ENCODE measurements at places on chromosomes 3 and 15.

GRCh38 chr3:67106874-67107273 is 108.8 kb downstream of the KBTBD8 start:
- no peak for DNase-seq

GRCh38 chr3:124516333-124516732 is 213.9 kb upstream of the UMPS start:
- no peak for DNase-seq

DNA sequence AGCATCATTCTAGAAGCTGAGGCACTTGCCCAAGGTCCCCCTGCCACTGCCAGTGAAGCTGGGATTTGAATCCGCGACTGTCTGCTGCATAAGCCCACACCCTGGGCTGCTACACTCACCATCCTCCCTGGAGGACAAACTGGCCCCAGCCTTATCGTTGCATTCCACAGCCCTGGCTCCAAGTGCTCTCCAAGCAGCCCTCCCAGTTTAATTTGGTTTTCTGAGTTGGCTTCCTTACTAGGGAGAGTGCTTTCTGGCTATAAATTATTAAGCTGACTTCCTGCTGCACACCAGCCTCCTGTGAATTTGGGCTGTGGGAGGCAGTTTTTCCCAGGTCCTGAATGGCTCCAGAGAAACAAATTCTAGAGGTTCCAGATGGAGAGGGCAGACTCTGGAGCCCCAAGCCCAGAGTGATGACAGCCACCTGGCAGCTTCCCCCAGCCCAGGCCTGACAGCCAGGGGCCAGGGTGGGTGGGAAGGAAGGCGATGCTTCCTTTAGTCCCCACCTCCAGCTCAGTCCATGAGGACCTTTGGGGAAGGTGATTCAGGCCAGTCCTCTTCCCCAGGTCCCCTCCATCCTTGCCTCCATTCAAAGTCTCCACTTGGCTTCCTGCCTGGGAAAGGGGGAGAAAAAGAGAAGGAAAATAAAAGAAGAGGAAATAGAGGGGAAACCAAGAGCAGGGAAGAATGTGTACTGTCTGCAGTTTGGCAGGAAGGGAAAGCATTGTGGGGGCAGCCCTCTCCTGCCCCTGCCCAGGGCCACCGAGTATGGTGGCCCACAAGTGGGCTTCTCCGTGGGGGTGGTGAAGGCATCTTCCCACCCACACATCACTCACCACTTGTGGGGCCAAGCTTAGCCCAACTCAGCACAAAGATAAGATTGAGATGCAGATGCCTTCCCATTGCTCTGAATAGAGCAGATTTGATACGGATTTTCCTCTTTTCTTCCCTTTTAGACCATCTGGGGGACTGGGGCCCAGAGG is 69.6 kb downstream of the SEMA5B start:
- DNase-seq: no peak

GRCh38 chr15:70259640-70260508 is 162.2 kb upstream of the TLE3 start:
- no peak for DNase-seq

GRCh38 chr3:12178091-12178820 is 19.5 kb upstream of the TIMP4 start:
- no peak for DNase-seq

DNA sequence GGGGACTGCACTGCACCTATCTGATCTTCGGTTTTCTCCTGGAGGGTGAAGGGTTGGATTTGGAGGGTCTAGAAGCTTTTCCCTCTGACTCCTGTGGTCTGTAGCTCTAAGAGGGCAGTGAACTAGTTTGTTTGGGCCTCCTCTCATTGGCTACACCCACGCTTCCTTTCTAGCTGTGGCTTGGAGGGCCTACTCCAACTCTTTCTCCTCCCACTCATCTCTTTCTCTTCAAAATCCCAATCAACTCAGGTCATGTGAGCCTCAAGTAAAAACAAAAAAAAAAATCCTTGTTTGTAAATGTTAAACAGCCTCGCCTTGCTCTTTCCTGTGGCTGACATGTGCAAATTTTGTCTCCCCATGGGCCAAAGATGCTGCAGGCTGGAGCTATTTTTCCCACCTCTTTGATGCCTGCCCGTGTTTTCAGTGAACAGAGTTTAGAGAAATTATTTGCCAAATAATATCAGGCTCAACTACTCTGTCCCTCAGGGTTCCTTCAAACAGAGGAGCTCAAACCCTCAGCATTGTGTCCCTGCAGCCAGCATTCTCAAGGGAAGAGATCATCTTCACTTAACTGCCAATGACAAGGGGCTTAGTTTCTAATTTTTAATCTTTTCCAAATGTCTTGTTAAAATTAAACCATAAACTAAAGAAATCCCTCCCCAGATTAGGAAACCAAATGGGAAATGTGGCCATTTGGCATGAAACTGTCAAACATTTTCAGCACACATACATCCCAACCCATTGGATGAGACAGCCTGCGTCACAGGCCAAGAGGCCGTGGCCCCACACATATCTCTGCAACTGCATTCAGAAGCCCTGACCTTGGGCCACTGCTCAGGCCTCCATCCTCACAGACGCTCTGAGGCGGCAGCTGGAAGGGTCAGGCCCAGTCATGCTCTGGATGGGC is 114.8 kb upstream of the THBS1 start:
- DNase-seq: no peak

DNA sequence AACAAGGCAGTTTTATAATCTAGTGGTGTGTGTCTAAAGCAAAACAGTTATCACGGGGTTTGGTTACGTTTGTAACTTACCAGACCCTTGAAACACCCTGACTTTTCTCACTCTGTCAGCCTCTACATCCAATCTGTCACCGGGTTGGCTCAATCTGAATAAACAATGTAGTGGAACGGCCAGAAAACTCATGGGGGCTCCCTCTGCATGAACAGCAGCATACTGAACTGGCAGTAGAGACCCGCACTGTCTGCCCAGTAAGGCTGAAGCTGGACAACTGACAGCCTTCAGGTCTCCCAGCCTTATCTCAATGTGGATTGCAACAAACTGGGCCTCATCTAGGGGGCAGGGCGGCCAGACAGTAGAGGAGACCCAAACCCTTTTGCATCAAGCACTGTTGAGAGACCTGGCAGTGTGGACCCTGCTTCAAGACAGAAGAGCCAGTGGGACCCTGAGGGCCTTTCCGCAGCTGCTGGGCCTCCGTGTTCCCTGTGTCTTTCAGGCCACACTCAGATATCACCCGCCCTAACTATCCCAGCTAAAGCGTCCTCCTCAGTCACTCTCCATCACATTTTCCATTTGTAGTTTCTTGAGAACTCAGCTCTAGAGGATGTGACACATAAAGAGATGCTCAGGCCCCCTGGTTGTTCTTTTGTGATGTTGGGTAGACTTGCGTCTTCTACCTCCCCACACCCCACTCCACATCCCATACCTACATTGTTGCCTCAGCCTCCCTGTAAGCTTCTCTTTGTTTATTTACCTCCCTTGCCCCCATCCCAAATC is 181.2 kb upstream of the NR2E3 start:
- no peak for DNase-seq

GRCh38 chr3:123236902-123237301 is 35.2 kb downstream of the SEC22A start:
- DNase-seq: no peak

DNA sequence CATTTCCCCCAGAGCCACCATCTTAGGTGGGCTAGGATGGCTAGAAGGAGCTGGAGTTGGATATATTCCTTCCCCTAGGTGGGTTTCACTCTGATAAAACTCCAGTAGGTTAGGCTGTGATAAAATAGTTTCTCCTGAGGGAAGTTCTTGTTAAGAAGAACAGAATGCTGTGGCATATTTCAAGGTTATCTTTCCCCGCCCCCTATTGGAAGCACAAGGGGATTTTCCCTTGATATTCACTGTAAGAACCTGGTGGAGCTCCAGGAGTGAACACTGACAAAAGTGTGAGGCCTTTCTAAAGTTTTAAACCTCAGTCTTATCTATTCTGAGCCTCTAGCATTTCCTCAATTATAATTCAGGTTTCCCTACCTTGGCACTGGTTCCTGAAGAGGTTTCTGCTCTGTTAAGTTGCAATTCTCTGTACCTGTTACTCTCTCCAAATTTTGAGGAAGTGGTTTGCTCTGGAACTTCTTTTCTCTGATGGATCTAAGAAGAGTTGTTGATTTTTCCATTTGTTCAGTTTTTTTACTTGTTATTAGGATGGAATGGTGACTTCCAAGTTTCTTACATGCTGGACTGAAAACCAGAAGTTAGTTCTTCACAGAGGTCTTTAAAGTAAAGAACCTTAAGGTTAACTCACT is 113.5 kb downstream of the GMPS start:
- no peak for DNase-seq

- no peak for DNase-seq
Measured at GRCh38 chr15:95025924-95026728, 794.8 kb downstream of the MCTP2 start.

DNA sequence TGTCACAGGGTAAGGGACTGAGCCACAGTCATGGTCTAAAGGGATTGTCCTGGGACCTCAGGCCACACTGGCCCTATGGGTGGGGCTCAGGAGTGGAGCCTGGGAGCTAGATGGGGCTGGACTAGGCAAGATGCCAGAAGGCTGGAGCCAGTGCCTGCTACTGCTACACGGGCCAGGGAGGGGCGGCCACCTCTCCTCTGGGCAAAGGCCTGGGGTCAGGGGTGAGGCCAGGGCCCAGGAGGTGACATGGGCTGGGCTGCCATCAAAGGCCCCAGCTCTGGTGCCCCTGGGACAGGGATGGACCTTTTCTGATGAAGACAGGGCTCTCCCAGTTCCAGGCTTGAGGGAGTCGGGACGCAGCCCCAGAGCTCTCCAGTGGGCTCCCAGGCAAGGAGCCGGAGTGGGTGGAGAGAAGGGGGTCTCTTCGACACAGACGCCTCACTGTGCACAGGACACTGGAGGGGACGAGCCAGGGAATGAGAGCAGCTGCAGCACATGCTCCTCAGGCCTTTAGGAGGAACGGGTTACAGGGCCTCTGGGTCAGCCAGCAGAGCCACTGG is 62.1 kb upstream of the IQSEC1 start:
- DNase-seq: no peak

- no peak for DNase-seq
Measured at GRCh38 chr3:59895972-59896371, 846.1 kb upstream of the CFAP20DC start.

DNA sequence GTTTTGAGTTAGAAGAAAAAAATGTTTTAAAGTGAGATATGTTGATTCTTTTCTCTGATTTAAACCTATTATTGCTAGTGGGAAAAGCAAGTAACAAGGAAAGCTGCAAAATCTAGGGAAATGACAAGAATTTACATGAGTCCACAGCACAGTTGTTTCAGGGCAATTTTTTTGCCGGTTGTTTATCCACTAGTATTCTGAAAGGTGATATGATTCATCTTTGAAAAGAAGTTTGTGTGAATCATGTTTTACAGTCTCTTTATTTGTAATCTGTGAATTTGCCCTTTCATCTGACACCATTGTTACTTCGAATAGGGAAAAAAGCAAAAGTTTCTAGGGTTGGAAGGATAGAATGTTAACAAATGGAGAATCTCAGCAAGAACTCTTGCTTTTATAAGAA is 894.7 kb downstream of the OTOL1 start:
- DNase-seq: peak; percentile 4

GRCh38 chr15:82081914-82082762 is 36.3 kb upstream of the MEX3B start:
- peak; percentile 93 for DNase-seq

- DNase-seq: no peak
Measured at GRCh38 chr3:30662836-30663235, 56.4 kb downstream of the TGFBR2 start.
